ENCODE measurements at places on chromosomes 1 and 21.

GRCh38 chr1:156160000-156160742 lies 6.8 kb downstream of the SEMA4A start:
- DNase-seq: no peak

GRCh38 chr21:32100423-32100822 lies 178.4 kb downstream of the MIS18A start:
- DNase-seq: no peak

- DNase-seq: no peak
These were observed 112.3 kb upstream of the COL11A1 start for GRCh38 chr1:103220631-103221041.

DNA sequence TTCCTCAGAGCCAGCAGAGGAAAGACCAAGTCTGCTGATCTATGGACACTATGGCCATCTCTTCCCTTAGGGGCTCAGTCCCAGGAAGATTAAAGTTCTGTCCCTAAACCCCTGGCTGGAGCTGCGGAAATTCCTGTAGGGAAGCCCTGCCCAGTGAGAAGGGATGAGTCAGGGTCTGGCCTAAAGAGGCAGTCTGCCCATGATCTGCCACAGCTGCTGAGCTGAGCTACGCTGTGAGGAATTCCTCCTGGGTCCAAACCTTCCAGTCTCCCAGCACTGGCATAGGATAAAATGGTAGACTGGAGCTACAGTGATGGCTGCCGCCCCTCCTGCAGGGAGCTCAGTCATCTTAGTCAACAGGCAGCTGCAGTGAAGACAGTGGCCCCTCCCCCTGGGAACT lies 213.7 kb downstream of the BRINP2 start:
- no peak for DNase-seq

Measured in activated naive CD4-positive, alpha-beta T cell treated with Interleukin-2 at 50 U/mL for 16 hours (primary cell).